Activated B cell treated with CpG ODN at 0.5 μM for 24 hours (primary cell): ENCODE measurements at places on chromosomes 16 and 17.
A peak's percentile ranks its signal among the peaks of the same experiment; 100 is the strongest.

DNA sequence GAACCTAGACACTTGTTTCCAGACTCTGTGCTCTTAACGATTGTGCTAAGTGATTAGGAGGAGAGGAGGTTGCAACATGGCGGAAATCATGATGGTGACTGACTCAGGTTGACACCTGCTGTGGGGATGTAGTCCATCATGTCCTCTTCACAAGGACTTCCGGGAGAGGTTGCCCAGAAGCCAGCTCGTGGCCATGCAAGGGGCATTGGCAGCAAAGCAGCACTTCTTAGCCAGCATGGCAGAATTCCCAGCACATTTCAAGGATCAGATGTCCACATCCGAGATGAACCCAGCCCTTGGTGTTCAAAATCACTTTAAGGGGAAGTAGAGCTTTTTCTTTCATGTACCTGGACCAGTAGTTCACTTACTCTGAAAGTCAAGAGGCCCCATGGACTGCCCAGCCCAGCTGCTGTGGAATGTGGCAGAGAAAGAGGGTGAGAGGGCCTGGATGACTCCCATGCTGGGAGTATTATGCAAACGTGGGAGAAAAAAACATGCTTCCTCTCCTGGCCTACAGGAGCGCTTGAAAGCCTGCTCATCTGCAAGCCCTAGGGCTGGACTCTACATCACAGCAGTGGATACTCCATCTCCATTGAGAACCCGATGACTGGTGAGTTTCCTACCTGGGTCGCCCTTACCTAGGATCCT lies 65.5 kb downstream of the IRX6 start:
- DNase-seq, result no peak

- no peak for DNase-seq
Measured at GRCh38 chr16:67278773-67279295, 498 bp upstream of the PLEKHG4 start.

DNA sequence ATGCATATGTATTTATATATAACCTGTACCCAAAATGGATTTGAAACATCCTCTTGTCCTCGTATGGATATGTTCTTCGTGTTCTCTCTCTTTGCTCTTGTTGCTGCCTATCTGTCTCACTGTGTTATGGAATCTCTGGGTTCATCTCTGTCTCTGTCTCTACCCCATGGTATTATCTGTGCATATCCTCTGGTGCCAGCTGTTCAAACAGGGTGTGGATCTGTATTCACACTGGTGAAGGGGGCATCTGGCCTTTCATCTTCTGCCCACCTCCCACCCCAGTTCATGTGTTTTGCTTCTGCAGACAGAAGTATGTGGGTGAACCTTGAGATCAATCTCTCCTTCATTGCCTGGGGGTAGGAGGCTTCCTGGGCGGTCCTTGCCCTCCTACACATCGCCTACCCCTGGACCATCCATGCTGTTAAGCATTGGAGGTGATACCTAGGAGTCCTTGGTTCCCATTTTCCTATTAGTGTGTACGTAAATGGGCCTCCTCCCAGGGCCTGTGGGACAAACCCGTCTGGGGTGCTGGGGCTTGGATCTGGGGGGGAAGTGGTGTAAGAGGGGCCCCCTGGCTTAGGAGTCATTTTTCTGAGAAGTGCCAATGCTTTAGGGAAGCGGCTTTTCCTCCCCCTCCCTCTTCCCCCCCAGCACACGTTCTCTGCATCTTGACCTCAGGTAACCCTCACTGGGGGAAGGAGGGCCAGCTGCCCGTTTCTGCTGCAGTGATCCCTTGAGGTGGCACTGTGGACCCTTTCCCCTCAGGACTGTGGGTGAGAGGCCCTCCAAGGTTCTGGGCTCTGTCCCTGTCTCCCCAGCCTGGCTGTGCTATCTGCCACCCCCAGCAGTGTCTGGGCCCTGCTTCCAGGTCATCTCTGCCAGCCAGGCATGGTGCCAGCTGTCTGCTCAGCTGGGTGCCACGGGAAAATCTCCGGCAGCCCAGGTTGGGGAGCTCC lies 21.1 kb downstream of the RARA start:
- DNase-seq, result no peak

GRCh38 chr16:17375461-17376304 lies 95.1 kb downstream of the XYLT1 start:
- DNase-seq, result no peak

DNA sequence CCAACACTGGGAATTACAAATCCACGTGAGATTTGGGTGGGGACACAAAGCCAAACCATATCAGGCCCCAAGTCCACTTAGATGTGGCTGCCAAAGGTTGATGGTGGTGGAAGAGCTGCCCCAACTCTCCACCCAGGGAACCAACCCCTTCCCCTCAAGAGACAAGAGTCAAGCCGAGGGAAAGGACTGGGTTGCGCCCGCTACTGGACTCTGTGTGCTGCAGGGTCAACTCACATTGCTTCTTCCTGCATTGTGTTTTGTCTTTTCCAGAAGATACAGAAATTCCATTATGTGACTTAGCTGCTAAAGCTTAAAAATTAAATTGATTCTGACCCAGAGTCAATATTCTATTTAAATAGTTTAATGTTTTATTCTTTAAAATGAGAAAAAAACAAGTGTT lies 58.5 kb downstream of the ADAMTS18 start:
- DNase-seq, result no peak

- DNase-seq, result no peak
Measured at GRCh38 chr17:76784926-76785325, 47.0 kb downstream of the MFSD11 start.

GRCh38 chr16:72927199-72928089 lies 120.5 kb downstream of the ZFHX3 start:
- DNase-seq, result no peak

DNA sequence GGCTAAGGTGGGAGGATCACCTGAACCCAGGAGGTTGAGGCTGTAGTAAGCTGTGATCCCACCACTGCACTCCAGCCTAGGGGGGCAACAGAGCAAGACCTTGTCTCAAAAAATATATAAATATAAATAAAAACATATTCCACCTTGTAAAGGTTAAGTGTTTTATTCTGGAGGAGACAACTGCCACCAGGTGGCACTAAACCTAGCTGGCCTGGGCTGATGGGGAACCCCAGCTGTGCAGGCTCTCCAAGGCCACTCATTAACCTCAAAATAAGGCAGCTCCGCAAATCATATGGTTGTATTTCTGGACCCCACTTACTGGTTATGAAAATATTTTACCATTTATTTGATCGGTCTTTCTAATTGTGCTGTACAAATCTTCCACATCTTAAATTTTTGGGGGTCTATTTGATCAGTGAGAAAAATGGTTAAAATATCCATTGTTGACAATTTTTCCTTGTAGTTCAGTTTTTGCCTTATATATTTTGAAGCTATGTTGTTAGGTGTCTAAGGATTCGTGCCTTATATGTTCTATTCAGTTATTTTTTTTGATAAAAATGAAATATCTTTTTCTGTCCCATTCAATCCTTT lies 8.5 kb upstream of the ICAM2 start:
- peak; percentile 41 for DNase-seq

- DNase-seq, result no peak
Measured at GRCh38 chr16:19419698-19420075, 2.0 kb downstream of the TMC5 start.

DNA sequence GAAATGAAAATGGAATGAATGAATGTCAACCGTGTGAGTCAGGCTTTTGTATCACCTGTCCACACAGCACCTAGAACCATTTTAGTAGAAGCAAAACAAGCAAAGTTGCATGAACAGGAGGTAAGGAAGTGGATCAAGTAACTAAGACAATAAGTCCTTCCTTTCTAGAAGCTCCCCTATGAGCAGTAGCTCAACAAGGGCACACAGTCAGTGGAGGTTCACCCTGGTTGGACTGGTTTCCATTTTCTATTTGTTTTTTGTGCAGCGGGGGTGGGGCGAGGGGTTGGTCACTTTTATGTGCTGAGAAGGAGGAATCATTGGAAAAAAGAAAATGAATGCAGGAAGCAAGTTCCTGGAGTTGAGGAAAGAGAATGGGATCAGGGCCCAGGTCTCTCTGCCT lies 4.0 kb upstream of the HSBP1 start:
- DNase-seq, result no peak

GRCh38 chr16:9966569-9967157 lies 215.6 kb downstream of the GRIN2A start:
- no peak for DNase-seq

GRCh38 chr17:20153231-20153630 lies 144.1 kb downstream of the SPECC1 start:
- no peak for DNase-seq
